ENCODE measurements at places on chromosomes 6 and 20.
A peak's percentile ranks its signal among the peaks of the same experiment; 100 is the strongest.

GRCh38 chr20:41476013-41476441 is 109.4 kb upstream of the EMILIN3 start:
- no peak for DNase-seq

GRCh38 chr6:109579361-109579760 is 96.3 kb upstream of the ZBTB24 start:
- peak; percentile 30 for DNase-seq

DNA sequence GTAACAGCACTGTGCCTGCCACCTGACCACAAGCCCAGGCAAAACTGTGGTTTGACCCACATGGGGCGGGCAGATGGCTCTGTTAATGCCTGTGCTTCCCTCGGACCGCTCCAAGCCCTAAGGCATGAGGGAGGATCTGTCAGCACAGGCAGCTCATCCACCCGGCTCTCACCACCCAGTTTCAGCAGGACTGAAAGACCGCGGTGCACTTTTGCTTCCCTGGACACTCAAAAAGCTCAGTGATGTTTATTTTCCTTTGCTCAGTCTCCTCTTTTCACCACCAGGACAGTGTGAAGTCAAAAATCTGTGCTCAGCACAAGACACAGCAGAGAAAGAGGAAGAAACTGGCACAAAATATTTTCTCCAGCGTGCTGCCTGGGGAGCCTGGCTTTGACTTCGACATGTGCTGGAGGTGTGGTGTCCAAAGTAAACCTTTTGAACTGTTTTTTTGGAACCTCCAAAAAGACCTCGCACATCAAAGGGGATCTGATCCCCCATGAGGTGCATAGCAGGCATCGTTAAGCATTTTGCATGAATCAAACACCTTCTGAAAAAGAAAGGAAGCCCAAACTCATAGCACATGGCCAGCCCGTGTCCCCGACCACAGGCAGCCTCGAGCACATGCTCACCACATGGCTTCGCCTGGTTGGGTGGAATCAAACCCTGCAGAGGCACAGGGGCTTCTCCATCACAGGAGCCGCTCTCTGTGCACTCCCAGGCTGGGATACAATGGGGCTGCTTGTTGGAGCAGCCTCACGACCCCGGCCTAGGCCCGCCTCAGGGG is 441.7 kb upstream of the JARID2 start:
- peak; percentile 60 for DNase-seq

DNA sequence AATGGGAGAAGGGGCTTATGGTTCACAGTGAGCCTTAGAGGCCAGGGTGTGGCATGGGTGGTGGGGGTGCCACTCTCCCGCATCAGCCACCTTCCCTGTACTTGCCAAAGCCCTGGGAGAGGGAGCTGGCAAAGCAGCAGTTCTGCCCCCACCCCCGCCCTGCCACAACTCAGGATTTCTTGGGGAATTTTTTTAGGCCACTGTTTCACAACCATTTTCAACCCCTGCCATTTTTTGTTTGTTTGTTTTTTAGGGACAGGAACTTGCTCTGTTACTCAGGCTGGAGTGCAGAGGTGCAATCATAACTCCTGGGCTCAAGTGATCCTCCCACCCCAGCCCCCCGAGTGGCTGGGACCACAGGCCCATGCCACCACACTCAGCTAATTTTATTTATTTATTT is 22.4 kb upstream of the TM9SF4 start:
- DNase-seq, result no peak

DNA sequence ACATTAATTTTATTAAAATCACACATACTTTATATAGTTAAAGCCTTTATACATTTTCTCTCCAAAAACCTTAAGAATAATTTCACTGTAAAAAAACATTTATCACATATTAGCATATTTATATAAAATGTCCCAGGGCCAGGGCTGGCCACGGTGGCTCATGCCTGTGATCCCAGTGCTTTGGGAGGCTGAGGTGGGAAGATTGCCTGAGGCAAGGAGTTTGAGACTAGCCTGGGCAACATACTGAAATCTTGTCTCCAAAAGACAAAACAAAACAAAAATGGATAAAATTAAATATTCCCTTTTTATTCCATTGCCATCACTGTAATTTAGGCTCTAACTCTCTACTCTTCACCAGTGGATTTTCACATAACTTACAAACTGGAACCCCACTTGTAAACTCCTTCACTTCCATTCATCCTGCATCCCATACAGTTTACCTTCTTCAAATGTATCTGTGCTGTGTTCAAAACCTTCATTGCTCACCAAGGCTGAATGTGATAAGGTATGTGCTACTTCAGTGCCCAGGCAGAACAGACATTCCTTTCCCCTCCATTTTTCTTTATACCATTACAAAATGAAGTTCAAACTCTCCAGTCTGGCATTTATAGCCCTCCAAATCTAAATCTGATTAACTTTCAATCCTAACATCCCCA is 42.9 kb upstream of the PIM1 start:
- DNase-seq, result no peak
